Cardiac septum (tissue), 1 donor: ENCODE measurements at places on chromosomes 11 and 22.

DNA sequence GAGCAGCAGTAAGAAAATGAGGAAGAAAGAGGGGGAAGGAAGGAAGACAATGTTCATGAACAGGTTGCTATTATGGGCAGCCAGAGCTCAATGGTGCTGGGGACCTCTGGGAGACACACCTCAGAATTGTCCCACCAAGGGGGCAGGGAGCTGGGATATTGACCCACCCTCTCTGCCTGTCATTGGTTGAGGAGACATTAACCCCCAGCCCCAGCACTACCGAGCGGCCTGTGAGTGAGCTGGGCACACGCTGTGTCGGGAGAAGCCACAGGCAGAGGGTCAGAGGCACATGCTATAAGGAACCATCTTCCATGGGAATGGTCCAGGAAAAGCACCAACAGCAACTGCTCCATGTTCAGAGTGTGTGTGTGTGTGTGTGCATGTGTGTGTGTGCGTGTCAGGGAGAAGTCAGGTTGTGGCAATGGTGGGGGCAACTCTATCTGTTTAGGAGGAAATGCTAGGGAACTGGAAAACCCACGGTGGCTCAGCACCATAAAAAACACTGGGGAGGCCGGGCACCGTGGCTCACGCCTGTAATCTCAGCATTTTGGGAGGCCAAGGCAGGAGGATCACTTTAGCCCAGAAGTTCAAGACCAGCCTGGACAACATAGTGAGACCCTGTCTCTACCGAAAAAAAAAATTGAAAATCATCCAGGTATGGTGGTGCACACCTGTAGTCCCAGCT lies 49.2 kb downstream of the CD6 start:
- DNase-seq, result peak; percentile 31

DNA sequence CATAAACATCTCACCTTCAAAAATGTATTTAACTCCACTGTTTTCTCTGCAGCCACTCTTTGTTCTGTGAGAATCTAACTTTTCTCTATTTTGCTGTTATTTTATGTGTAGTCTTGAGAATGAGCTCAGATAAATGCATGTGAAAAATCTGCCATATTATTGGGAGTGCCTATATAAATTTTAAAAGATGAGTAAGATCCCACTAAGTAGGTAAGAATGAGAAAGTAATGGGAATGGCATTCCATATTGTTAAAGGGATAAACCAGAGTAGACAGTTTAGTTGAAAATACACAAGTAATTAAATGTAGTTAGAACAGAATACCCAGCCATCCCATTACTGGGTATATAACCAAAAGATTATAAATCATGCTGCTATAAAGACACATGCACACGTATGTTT lies 817.2 kb downstream of the FAM181B start:
- no peak for DNase-seq

- no peak for DNase-seq
These were observed 3.9 kb downstream of the CRYBB2 start for GRCh38 chr22:25223269-25223850.

DNA sequence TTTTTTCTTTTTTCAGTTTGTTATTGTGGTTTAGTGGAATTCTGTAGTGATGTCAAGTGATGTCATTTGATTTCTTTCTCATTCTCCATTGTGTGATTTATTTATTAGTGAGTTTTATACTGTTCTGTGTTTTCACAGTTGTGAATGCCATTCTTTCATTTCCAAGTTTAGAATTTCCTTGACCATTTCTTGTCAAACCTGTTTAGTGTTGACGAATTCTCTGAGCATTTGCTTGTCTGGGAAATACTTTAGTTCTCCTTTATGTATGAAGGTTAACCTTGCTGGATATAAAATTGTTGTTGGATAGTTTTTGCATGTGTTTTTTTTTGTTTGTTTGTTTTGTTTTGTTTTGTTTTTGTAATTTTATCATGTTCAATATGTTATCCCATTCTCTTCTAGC lies 633.6 kb upstream of the FAT3 start:
- no peak for DNase-seq

DNA sequence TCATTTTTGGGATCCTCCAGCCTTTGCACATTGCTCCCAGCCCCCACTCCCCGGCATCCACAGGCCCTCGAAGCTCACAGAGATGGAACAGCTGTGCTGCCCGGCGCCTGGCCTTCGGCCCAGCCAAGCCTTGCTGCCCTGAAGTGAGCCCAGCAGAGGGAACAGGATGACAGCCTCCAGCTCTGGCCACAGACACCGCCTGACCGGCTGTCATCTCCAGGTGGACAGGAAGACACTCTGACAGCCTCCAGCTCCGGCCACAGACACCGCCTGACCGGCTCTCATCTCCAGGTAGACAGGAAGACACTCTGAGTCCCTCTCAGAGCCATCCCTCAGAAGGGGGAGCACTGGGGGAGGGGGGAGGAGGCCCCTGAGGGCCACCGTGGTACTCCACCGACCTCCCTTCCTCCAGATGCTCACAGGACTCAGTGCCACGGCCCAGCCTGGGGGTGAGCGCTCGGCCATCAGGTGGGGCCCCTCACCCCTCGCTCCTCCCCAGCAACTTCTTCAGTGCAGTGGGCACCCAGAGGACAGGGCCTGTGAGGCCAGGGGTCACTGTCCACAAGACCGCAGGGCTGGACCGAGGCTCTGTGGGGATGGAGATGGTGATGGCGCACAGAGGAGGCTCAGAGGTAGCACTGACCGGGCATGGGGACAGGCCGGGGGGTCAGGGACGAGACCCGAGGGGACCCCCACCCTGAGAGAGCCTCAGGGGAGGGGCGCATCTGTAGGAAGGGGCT lies 58.6 kb downstream of the BRD1 start:
- peak; percentile 73 for DNase-seq

DNA sequence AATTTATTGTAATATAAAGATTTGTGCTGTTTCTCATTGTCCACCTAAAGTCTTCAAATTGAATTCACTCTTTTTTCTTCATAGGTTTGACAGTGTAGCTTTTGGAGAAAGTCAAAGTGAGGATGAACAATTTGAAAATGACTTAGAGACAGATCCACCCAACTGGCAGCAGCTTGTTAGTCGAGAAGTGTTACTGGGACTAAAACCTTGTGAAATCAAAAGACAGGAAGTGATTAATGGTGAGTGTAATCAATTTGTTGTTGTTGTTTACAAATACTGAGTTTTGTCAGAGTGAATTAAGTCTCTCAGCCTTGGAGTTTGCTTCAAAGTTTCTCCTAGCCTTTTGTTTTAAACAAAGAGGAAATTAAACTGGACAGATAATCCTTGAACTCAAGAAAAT lies 53.6 kb upstream of the GRIK4 start:
- DNase-seq, result no peak

DNA sequence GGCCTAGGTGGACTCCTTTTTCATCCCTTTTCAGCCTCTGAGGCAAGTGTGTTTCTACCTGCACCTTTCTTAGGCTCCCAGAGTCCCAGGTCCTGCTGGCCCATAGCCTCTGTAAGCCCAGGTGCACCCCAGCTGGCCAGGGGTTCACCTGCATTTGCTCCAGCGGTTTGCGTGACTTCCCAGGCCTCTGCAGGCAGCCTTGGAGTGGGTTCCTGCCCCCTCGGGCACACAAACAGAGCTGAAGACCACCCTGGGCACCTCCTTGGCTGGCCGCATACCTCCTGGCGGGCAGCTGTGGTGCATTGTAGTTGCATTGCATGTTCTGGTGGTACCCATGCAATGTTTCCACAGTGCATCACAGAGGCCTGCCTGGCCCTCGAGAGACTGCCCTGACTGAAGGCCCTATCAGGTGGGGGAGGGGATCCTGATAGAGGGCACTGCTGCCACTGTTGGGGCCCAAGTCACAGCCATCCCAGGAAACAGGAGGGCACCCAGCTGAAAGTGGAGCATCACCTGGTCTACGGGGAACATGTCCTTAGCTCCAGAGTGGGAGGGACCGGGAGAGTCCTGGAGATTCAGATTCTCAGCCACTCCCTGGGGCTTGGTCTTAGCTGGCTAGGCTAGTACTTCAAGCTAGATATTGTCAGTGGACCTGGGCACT lies 14.1 kb downstream of the SHISA8 start:
- DNase-seq, result no peak

GRCh38 chr22:25068707-25069106 lies 116.2 kb downstream of the KIAA1671 start:
- DNase-seq, result no peak

DNA sequence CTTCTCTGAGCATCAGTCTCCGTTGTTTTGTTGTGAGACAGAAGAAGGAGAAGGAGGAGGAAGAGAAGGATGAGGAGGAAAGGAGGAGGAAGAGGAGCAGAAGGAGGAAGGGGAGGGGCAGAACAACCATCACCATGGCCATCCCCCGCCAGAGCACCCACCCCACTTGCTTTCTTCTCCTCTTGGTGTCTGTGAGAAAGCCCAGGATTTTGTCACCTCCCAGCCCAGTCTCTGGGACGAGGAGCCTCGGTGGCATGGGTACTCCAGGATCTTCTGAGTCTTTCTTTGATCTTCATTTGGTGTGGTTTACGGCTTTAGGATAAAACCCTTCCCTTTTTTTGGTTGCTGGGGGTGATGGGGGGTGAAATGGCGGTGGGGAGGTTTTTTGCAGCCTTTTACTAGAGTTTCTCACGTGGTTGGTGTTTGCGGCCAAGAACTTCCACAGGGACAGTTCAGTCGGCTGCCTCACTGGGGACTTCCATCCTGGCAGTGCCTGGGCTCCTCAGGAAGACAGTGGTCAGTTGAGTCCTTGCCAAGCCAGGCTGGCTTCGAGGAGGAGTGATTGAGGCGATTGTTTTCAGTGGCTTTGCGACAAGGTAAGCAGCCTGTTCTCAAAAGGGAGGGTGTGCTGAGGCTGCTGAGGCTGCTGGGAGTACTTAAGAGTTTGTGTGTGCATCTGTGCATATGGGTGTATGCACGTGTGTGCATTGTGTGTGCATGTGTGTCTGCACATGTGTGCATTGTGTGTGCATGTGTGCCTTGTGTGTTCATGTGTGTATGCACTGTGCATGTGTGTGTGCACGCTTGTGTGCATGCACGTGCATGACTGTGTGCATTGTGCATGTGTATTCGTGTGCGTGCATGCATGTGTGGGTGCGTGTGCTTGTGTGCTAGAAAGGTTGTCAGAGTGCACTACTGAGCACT lies 567.5 kb downstream of the TBC1D22A start:
- DNase-seq, result no peak

DNA sequence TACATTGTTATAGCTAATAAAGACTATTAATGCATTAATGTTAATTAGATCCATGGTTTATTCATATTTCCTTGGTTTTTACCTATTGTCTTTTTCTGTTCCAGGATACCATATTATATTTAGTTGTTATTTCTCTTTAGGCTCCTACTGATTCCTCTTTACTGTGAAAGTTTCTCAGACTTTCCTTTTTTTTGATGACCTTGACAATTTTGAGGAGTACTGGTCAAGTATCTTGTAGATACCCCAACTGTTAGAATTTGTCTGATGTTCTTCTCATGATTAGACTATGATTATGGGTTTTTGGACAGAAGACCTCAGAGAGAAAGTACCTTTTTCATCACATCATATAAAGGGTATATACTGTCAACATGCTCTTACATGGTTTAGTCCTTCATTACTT lies 26.6 kb downstream of the EMSY start:
- no peak for DNase-seq

- DNase-seq, result no peak
These were observed 348.7 kb downstream of the ETS1 start for GRCh38 chr11:128238521-128239265.

DNA sequence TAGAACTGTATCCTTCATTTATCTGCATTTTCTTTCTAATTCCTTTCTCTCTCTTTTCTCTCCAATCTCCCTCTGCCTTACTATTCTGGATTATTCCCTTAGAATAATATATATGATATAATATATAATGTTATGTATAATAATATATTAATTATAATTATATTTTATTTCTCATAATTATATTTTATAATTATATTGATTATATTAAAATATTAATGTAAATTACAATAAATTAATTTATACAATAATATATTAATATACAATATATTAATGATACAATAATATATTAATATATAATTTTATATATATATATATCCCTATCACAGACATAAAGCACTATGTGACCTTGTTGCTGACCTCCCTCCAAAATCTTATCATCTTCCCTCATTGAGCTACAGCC lies 661.3 kb upstream of the CHORDC1 start:
- no peak for DNase-seq

DNA sequence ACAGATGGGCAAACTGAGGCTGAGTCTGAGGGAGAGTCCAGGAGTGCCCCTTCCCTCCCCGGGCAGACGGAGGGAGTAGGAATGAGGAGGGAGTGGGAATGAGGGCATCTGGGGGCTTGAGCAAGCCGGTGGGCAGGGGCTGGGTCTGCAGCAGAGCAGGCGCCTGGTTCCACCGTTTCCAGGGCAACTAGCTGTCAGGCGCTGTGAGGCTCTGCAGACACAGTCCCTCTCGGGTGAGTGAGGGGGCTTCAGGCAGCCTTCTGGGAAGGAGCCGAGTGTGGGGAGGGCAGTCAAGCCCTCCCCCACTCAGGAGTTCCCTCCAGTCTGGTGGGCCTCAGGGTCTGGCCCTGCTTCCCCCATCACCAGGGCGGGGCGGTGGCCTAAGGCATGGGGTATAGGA lies 19.0 kb downstream of the TMEM258 start:
- no peak for DNase-seq

DNA sequence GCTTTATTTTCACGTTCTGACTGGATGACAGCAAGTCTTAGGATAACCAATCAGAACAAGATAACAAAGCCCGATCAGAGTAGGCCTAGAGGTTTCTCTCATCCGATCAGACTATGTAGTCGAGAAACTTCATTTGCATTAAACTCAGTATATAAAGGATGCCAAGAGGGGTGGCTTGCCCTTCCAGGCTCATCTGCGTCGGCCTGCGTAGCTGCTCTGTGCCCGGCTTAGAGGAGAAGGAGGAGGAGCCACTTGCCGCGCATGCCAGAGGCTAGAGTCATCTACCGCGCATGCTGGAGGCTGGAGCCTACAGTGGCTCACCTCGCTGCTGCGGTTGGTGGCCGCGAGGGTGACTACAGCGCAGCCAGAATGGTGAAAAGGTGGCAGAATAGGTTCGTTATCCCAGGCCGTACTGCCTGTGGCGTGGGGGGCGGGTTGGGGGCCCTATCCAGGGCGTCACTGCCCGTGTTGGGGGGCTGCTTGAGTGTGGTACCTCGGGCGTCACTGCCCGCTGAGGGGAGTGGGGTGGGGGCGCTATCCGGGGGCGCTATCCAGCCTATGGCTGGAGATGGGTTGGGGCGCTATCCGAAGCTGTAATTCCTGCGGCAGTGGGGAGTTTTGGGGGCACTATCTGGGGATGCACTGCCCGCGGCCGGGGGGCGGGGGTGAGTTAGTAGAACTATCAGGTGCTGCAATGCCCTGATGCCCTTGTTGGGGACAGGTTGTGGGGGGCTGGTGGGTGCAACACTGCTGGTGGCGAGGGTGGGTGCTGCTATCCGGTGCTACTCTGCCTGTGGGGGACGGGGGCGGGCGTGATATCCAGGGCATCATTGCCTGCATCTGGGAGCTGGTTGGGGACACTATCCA lies at the start of gene RFPL2:
RFPL2 (minus strand) TSS at position 218 of the 867 bp plus-strand sequence. CDS start 2,622 bp downstream, outside the sequence.
- DNase-seq, result no peak
